Right atrium auricular region (tissue), 2 donors: ENCODE measurements at places on chromosomes 2 and 18.

DNA sequence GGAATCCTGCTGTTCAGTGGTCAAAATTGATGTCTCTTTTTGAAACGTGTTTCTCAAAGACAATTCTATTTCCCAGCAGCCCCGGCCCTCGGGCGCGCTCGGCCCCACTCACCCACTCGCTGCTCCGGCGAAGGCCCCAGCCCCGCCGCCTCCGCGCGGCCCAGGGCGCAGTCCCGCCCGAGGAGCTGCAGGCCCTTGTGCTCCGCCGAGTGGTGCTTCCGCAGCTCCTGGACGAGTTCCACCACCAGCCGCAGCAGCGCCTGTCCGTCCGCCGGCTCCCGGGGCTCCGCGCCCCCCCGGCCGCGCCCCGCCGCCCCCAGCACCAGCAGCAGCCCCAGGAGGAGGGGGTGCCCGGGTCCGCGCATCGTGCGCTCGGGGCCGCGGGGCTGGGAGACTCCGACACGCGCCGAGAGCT lies 413 bp downstream of the ALKAL2 start:
- no peak for DNase-seq

DNA sequence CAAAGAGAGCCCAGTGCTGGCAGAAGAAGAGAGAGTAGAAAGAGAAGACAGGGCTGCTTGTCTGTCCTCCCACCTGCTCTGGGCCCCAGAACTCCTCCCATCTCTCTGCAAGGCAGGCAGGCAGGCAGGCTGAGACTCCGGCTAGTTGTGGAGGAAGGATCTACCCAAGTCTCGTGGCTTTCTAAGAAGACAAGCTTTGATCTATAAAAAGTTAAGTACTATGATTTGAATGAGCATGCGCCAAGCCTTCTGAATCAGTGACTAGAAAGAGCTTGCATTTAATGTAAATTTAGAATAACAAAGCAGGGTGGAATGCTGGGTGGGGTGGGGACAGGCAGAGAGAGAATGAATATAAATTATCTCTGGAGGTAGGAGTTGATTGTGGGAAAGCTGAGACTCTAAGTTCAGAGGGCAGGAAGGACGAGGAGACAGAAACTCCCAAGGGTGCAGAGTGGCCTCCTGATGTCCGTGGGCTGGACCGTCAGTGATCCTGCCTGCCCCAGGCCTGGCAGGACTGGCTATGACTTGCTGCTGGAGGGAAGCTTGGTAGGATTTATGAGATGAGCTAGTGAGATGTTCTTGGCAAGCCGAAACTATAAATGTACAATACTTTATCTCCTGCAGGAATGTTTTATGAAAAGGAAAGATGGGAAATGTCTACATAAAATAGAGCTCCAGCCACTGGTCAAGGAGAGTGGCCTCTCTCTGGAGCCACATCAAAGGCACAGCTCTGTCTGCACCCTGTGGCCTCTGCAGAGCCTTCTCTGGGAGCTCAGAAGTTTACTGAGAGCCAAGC lies 447.5 kb downstream of the TNS1 start:
- no peak for DNase-seq

DNA sequence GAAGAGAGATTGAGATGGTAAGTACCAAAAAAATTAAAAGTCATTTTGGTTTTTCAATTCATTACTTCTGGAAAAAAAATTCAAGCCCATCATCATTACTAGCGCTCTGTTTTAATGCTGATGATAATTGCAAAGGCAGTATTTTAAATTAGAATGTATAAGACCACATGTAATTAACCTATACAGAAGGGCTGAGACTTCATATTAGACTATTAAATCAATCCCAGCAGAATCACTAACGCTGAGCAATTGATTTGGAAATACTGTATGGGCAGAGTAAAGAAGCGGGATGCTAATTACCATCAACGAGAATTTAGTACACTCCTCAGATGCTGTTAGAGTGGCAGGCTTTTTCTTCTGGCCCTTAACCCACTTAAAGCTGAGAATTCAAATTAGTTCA lies 165.0 kb downstream of the SLC4A3 start:
- DNase-seq = no peak

DNA sequence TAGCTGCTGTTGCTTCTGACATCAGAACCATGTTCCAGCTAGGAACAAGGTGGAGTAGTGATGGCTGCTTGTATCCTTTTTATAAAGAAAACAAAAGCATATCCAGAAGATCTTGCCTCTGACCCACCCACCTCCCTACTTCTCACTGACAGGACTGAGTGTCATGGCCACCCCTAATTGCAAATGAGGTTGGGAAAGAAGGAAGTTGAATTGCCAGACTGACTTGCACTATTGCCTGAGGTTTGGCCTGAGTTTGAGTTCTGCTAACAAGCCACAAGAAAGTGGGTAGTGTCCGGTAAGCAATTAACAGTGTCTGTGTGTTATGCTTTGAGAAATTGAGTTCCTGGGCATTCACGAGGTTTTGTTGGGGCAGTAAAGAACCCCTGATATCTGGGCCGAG lies 22.8 kb downstream of the SGPP2 start:
- DNase-seq = no peak

GRCh38 chr2:66013456-66013855 lies 421.5 kb upstream of the MEIS1 start:
- DNase-seq = no peak

GRCh38 chr2:96895746-96896651 lies 26.1 kb upstream of the SEMA4C start:
- DNase-seq = no peak

DNA sequence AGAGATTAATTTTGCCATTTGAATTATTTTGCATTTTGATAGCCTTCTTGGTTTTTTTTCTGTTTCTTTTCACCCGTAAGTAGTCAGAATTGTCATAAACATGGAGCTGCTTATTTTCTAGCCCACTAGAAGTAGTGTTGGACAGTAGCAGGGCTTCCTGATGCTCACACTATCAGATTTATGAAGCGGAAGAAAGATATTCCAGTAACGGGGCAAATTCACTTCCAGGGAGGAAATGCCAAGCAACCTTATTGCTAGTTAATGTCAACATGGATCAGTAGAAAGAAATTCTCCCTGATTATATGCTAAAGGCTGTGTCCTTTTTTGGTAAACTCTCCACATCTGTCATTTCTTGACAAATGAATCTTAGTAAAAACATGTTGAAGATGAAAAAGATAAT lies 19.2 kb upstream of the ADAM23 start:
- no peak for DNase-seq

- no peak for DNase-seq
Measured at GRCh38 chr2:233307565-233307964, at the start of gene SAG. Gene SAG (plus strand): TSS chr2:233307816. CDS start chr2:233309190, 1,374 bp downstream.
